ENCODE measurements at places on chromosomes 4 and X.

GRCh38 chr4:52864793-52865192 is 2.7 kb downstream of the RASL11B start:
- peak; percentile 25 for DNase-seq

- DNase-seq: no peak
These were observed 69.6 kb upstream of the SLC34A2 start for GRCh38 chr4:25585901-25586523.

DNA sequence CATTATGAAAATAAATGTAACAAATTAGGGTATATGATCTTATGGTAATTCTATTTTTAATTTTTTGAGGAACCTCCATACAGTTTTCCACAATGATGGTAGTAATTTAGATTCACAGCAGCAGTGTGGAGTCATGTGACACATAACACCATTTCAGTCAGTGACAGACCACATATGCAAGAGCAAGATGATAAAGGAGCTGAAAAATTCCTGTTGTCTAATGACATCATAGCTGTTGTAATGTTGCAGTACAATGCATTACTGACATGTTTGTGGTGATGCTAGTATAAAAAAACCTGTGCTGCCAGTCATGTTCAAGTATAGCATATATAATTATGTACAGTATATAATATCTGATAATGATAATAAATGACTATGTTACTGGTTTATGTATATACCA is 28.5 kb downstream of the EMCN start:
- no peak for DNase-seq

GRCh38 chr4:151957153-151957552 is 196.3 kb upstream of the GATB start:
- DNase-seq: no peak

- DNase-seq: no peak
These were observed 220.5 kb upstream of the RPS6KA3 start for GRCh38 chrX:20487227-20487626.

- DNase-seq: no peak
These were observed 149.4 kb downstream of the TSPAN5 start for GRCh38 chr4:98508829-98509598.

DNA sequence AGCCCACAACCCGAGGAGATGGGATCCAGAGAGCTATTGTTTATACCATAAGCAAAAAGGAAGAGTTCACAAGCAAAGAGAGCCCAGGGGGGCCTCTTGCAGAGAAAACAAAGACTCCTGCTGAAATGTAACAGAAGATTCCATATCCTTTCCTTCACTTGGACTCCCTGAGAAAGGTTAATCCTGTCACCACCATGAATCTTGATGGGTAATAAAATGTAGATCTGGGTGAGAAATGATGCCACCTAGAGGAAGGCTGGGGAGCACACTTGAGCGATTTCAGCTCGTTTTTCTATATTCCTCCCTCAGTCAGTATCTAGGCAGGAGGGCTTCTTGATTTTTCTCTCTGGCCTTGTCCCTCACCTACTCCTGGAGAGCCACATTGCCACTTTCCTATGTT is 10.2 kb upstream of the KCNE5 start:
- DNase-seq: no peak

DNA sequence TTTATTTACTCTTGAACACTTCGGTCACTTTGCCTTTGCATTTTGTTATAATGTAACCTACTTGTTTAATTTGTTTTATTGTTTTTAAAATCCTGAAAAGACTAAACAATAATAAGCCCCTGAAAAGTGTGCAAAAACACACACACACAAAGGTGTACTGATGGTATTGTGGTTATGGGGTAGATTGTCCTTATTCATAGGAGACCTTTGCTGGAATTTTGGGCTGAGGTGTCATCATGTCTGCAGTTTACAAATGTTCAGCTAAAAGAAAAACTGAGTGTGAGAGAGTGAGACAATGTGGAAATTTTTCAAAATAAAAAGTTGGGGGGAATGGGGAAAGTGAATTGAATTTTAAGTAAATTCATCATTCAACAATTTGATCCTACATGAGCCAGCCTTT is 174.9 kb downstream of the QDPR start:
- no peak for DNase-seq

GRCh38 chr4:130306566-130306965 is 1210.6 kb downstream of the C4orf33 start:
- DNase-seq: no peak

GRCh38 chrX:64427787-64428186 is 32.5 kb upstream of the MTMR8 start:
- no peak for DNase-seq

- DNase-seq: no peak
These were observed 32.3 kb downstream of the ETNPPL start for GRCh38 chr4:108730579-108730978.

DNA sequence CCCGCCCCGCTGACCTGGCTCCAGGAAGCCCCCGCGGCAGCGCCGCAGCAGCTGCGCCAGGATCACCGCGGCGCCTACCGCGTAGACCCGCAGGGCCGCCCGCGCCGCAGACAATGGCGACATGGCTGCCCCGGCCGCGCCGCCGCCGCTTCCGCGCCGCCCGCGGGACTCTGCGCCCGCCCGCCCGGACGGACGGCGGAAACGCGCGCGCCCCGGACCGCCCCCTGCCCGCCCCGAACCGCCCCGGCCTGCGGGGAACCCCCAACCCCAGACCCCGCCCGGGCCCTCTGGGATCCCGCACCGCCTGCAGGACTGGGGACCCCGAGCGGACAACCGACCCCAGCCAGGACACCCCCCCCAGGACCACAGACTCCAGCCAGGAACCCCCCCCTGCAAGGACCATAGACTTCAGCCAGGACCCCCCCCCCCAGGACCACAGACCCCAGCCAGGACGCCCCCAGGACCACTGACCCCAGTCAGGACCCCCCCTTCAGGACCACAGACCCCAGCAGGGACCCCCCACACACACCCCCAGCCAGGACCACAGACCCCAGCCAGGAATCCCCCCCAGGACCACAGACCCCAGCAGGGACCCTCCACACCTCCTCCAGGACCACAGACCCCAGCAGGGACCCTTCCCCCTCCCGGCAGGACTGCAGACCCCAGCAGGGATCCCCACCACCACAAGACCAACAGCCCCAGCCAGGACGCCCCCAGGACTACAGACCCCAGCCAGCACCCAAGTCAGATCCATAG is at the start of the genes DHRSX and ZBED1:
TSS of gene DHRSX (minus strand) at position 174 of the 756 bp plus-strand sequence. CDS start at position 123, 51 bp downstream.
TSS of gene ZBED1 (minus strand) at position 174 of the 756 bp plus-strand sequence. CDS start 10,257 bp downstream, outside the sequence.
- DNase-seq: no peak

DNA sequence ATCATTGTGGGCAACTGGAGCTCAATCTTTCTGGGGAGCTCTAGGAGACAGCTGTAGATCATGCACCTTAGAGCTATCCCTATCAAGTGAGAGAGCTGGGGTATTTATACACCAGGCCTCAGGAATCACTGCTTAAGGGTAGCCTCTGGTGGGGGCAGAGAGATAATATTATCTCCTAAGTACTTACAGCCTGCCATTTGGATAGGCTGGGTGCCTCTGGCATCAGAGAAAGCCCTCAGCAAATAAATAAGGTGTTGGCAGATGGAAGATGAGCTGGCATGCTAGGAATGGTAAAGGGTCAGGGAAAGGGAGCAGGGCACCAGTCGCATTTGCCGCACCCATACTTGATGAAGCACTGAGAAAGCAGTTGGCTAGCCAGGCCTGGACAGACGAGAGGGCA is 75.9 kb downstream of the HCCS start:
- no peak for DNase-seq

GRCh38 chrX:69216911-69217310 is 51.7 kb upstream of the PJA1 start:
- DNase-seq: no peak

DNA sequence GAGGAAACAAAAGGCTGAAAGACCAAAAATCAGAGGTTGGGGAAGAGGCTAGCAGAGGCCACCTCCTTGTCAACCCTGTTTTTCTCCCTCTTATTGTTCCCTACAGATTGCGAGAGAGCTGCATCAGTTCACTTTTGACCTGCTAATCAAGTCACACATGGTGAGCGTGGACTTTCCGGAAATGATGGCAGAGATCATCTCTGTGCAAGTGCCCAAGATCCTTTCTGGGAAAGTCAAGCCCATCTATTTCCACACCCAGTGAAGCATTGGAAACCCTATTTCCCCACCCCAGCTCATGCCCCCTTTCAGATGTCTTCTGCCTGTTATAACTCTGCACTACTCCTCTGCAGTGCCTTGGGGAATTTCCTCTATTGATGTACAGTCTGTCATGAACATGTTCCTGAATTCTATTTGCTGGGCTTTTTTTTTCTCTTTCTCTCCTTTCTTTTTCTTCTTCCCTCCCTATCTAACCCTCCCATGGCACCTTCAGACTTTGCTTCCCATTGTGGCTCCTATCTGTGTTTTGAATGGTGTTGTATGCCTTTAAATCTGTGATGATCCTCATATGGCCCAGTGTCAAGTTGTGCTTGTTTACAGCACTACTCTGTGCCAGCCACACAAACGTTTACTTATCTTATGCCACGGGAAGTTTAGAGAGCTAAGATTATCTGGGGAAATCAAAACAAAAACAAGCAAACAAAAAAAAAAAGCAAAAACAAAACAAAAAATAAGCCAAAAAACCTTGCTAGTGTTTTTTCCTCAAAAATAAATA is 179.9 kb downstream of the AR start:
- no peak for DNase-seq

- DNase-seq: no peak
These were observed 1372.4 kb downstream of the C4orf33 start for GRCh38 chr4:130468340-130468739.

DNA sequence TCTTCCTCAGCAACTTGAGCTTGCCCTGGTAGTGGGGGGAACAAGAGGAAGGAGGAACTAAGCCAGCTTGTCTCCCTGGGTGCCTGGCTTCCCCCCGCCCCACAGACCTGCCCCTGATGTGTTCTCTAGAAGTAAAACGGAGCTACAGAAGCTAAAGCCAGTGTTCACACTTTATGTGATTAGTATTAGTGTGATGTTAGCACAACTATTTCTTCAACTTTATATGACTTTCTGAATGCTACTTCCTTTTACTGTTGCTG is 10.7 kb downstream of the RGS12 start:
- no peak for DNase-seq
